ENCODE measurements at places on chromosomes 6 and 20. TPM values are rescaled to one million over a fixed set of nuclear protein-coding genes. Genes with fewer than 3 reads are reported as not detected.

Gene UBE2C
- 0.91 TPM for total RNA-seq

DNA sequence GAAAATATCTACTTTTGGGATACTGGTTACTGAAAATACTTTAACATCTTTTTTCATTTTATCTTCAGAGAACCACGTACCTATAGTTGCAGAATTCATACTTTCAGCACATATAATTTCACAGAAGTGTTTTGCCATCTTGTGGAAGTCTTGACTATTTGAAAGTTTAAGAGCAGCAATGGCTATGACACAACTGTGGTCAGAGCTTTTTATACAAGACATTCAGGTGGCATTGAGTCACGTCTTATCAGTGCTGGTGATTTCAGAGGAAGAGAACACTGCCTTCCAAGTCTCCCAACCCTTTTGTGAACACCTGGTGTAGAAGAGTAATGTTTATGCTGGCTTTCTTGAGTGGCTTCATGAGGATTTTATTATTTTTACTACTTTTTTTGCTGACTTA lies 171.6 kb downstream of the ARID1B start:
- peak overlapping the region; percentile 14 for H3K27ac ChIP-seq
- H3K27me3 ChIP-seq = no peaks in the 10 kb centered on the region
- no peaks in the 10 kb centered on the region for H3K36me3 ChIP-seq
- H3K4me3 ChIP-seq = no peak overlapping the region
- DNase-seq = no peak
- peaks cover 78% of the 10 kb centered on the region for H3K4me1 ChIP-seq

DNA sequence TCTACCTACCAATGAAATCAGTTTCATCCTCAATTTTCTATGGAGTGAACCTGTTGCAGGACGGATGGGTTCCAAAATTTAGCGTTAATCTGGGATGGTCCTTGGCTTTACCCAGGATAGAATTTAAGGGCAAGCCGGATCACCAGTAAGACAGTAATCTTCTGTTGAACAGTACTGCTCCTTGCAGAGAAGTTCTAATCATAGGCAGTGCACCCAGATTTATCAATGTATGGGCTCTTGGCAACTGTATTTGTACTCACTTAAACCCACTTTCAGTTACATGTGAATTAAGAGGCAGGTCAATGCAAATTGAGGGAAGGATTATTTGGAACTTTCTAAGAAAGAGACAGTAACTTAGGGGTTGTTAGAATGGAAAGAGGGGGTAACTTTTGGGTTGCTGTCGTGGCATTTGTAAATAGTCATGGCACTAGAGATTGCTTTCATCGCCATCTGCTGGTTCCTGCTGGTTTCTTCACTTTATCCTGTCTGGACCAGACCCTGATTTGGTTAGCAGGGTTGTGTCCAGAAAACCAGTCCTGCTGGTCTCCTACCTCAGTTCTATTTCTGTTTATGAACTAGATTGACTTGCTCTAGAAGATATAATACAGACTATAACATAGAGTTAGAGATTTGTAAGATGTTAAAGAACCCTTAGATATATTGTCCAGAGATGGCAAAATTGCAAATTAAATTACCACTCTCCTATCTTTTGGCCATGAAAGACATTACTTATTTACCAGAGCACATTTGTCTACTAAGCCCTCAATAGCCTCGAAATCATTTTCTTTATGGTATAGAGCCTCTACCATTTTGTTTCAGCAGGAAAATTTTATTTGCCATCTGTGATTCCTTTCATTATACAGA lies 646.3 kb downstream of the UTRN start:
- no peaks in the 10 kb centered on the region for H3K4me1 ChIP-seq
- H3K27me3 ChIP-seq = no peaks in the 10 kb centered on the region
- DNase-seq = no peak
- H3K36me3 ChIP-seq = no peaks in the 10 kb centered on the region
- H3K4me3 ChIP-seq = no peak overlapping the region

Gene CCR6
- not detected for total RNA-seq

- H3K27me3 ChIP-seq = no peaks in the 10 kb centered on the region
- peaks cover 70% of the 10 kb centered on the region for H3K4me1 ChIP-seq
- peaks cover 9% of the 10 kb centered on the region for H3K36me3 ChIP-seq
Observed at GRCh38 chr6:111591901-111592461, 13.7 kb downstream of the TRAF3IP2 start.

DNA sequence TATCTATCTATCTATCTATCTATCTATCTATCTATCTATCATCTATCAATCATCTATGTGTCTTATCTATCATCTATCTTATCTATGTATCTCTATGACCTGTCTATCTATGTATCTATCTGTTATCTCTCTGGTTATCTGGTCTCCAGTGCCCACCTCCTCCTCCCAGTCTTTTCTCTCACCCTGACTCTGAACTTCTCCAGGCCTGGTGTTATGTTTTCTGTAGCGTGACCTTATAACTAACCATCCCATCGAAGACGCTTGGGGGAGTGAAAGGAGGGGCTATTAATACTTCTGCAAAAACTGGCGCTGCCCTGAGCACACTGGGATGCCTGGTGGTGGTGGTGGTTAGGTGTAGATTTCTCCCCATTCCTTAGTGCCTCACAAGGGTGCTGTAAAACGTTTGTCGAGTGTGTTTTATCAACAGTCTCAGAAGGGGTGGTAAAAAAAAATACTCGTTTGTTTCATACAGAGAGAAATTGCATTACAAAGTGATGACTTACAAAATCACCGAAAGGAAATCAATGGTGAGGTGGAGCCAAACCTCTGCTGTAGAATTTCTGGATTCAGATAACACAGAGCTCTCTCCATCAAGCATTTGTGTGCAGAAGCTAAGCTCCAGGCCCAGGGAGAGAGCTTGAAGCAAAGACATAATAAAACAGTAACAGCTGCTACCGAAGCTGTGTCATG lies 156.2 kb downstream of the BCAS1 start:
- H3K4me1 ChIP-seq = peaks cover 33% of the 10 kb centered on the region
- H3K4me3 ChIP-seq = no peak overlapping the region
- peak overlapping the region; percentile 85 for H3K27ac ChIP-seq
- no peak for DNase-seq
- no peaks in the 10 kb centered on the region for H3K27me3 ChIP-seq
- no peaks in the 10 kb centered on the region for H3K36me3 ChIP-seq

DNA sequence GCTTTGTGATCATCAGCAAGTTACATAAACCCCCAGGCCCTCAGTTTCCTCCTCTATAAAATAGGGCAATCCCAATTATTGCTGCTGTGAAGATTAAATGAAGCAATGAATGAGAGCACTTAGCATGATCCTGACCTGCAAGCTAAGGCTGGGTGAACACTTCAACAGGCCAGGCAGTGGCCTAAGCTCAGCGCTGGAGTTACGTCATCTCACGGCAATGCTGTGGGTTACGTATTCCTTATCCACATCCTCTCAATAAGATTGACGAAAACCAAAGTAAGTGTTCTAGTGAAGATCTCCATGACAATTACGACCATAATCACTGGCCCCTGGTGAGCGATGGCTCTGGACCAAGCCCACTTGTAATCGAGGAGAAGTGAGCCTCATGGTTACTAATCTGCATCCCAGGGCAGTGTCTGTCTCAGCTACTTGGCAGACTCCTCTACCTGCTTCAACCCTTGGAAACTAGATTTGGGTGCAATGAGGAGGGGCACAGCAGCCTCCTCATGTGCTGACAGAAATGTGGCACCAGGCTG lies 274.1 kb upstream of the ARID1B start:
- H3K36me3 ChIP-seq = no peaks in the 10 kb centered on the region
- H3K27me3 ChIP-seq = no peaks in the 10 kb centered on the region
- H3K4me3 ChIP-seq = no peak overlapping the region

Gene KIF6
- total RNA-seq = 2.6 TPM

DNA sequence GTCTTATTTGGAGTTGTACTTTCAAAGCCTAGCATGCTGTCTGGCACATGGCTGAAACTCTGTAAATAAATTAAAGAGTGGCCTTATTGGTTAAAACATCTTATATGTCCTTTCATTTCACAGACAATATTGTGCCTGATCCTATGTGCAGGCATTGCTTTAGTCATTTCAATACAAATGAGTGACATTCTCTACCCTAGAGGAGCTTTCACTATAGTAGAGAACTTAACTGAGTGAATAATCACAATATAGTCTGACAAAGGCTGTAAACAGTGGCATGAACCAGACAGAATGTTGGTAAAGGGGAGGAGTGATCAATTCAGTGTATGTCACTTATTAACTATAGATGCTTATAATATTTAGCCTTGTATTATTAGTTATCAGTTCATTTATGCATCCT lies 481.8 kb downstream of the TFAP2B start:
- H3K27me3 ChIP-seq = no peaks in the 10 kb centered on the region
- H3K27ac ChIP-seq = no peak overlapping the region
- DNase-seq = no peak
- H3K4me1 ChIP-seq = no peaks in the 10 kb centered on the region
- no peak overlapping the region for H3K4me3 ChIP-seq

Gene LGSN
- not detected for total RNA-seq

GRCh38 chr6:168585441-168585840 lies 144.5 kb downstream of the SMOC2 start:
- DNase-seq = no peak
- peaks cover 28% of the 10 kb centered on the region for H3K4me1 ChIP-seq
- H3K27ac ChIP-seq = peak overlapping the region; percentile 7
- no peaks in the 10 kb centered on the region for H3K27me3 ChIP-seq

Gene THBS2
- 36.4 TPM for total RNA-seq

- peaks cover under 1% of the 10 kb centered on the region for H3K4me1 ChIP-seq
- no peaks in the 10 kb centered on the region for H3K36me3 ChIP-seq
- no peak overlapping the region for H3K4me3 ChIP-seq
- no peak for DNase-seq
Observed at GRCh38 chr6:144935181-144935580, 650.0 kb downstream of the UTRN start.

- H3K36me3 ChIP-seq = peaks cover 48% of the 10 kb centered on the region
- no peaks in the 10 kb centered on the region for H3K27me3 ChIP-seq
- H3K4me1 ChIP-seq = peaks cover 64% of the 10 kb centered on the region
- H3K4me3 ChIP-seq = no peak overlapping the region
Observed at GRCh38 chr6:33731751-33732282, 14.9 kb downstream of the IP6K3 start.

GRCh38 chr6:7805078-7805849 lies 79.4 kb downstream of the BMP6 start:
- no peaks in the 10 kb centered on the region for H3K4me1 ChIP-seq
- no peaks in the 10 kb centered on the region for H3K36me3 ChIP-seq
- H3K4me3 ChIP-seq = no peak overlapping the region
- DNase-seq = no peak
- H3K27ac ChIP-seq = no peak overlapping the region

DNA sequence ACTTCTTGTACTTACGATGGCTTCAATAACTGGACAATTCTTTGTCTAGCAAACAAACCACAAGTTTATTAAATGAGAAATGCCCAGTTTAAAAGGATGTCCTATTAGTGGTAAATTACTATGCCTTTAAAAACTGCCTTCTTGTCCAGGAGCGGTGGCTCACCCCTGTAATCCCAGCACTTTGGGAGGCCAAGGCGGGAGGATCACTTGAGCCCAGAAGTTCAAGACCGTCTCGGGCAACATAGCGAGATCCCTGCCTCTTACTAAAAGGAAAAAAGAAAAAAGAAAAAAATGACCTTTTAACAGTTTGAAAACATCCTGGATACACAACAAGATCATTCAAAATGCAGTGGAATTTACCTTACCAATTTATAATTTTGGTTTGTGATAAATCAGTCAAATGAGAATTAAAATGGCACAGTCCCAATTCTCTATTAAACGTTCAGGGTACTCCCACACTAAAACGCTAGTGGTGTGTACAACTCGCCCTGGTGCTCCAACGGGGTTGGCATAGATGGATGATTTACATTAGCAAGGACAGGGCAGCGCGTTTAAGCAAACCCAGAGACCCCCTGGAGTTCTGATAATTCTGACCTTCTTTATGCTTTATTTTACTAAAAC lies 2.3 kb downstream of the ZBTB2 start:
- no peak for DNase-seq
- H3K27ac ChIP-seq = peak overlapping the region; percentile 100
- peak overlapping the region; percentile 99 for H3K4me3 ChIP-seq
- H3K4me1 ChIP-seq = peaks cover 57% of the 10 kb centered on the region
- H3K27me3 ChIP-seq = no peaks in the 10 kb centered on the region
- H3K36me3 ChIP-seq = no peaks in the 10 kb centered on the region

GRCh38 chr6:170087941-170088581 lies 202.8 kb downstream of the DLL1 start:
- no peak overlapping the region for H3K27ac ChIP-seq
- DNase-seq = no peak
- H3K36me3 ChIP-seq = no peaks in the 10 kb centered on the region
- H3K4me3 ChIP-seq = no peak overlapping the region
- H3K27me3 ChIP-seq = no peaks in the 10 kb centered on the region

- H3K36me3 ChIP-seq = no peaks in the 10 kb centered on the region
- DNase-seq = no peak
- no peak overlapping the region for H3K27ac ChIP-seq
- no peaks in the 10 kb centered on the region for H3K27me3 ChIP-seq
Observed at GRCh38 chr20:38612751-38613515, 11.3 kb downstream of the ARHGAP40 start.

Gene TRIM10
- 0.50 TPM for total RNA-seq

Gene OR12D2
- not detected for total RNA-seq

Gene VSTM2L
- total RNA-seq = 11.1 TPM

DNA sequence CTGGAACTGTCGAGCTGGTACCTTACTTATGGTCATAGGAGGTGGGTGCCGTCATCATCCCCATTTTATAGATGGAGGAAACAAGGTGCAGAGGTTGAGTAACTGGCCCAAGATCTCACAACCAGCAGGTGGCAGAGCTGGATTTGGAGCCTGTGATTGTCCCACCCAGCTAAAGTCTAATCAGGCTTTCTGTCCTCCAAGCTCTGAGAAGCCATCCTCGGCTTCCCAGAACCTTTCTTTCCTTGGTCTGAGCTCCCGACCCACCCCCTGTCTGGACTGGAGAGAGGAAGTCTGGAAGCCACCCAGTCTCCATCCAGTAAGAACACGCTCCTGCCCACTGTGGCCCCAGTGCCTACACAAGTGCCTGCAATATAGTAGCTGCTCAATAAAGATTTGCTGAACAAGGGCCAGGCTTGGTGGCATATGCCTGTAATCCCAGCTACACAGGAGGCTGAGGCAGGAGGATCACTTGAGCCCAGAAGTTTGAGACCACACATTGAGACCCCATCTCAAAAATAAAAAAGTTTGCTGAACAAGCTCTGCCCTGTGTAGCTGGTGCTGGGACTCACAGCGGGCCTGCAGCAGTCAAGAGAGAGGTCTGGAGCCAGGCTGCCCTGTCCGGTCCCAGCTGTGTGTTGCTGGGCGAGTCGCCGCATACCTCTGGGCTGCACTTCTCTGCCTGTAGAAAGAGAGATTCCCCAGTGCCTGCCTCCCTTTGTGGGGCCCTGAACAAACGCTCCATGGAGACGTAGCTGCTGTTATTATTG lies 32.5 kb upstream of the DLGAP4 start:
- no peaks in the 10 kb centered on the region for H3K4me1 ChIP-seq
- DNase-seq = no peak
- peaks cover 3% of the 10 kb centered on the region for H3K27me3 ChIP-seq
- no peak overlapping the region for H3K27ac ChIP-seq
- H3K4me3 ChIP-seq = no peak overlapping the region

DNA sequence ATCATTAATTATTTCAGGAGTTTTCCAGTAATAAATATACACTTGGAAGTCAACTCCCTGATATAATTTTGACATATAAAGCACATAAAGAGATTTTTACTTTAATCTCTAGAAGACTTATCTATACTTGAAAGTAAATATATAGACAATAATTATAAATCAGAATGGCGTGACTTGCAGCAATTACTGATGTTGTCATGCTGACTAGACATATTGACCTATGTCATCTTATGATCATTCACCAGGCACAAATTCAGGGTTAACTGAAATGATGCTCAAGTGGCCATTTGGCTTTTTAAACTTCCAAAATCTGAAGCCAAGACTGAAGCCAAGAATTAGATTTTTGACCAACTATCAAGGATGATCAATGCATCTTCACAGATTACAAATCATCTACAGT lies 192.2 kb downstream of the MCHR2 start:
- H3K4me1 ChIP-seq = no peaks in the 10 kb centered on the region
- H3K4me3 ChIP-seq = no peak overlapping the region
- DNase-seq = no peak

Data from esophagus muscularis mucosa (tissue), 4 donors.